Substantia nigra (tissue), 51 donors: ENCODE measurements at places on chromosomes 7 and 10.

DNA sequence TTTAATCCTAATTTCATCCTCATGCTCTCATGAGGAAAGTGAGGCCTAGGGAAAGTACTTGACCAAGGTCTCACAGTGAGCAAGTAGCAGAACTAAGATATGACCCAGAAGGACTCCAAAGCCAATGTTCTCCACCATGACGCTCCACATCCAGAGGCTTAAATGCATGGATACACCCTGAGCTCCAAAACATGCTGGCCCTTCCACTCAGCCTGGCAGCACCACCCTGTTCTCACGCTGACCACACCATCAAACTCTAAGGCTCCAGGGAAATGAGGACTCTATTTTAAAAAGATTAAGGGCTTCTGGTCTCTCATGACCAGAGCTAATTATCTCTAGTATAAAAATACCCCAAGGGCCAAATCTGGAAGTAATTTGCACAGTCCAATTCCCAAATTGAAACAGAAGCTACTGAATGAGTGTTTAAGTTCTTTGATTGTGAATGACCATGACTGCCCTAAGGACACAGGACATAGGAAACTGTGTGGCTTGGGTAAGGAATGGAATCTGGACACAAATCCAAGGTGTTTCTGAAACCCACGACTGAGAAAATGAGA is 71.1 kb upstream of the ABLIM1 start:
- no peak for DNase-seq

- no peak for DNase-seq
Observed at GRCh38 chr10:132407846-132408278, 10.9 kb downstream of the PWWP2B start.

DNA sequence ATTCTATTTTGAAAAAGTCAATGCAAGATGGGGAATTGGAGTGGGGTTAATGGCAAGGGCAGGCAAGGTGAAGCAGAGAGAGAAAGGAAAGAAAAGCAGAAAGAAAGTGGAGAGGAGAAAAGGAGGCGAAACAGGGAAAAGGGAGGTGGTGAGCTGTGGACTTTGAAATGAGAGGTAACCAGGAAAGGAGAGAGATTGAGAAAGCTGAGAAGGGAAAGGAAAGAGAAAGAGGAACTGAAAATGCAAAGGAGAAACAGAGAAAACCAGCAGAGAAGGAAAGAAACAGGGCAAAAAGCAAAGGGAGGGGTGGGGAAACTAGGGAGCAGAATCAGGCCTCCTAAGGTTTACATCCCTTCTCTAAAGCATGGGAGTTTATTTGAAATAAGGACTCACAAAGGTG is 72.5 kb upstream of the TPK1 start:
- no peak for DNase-seq

DNA sequence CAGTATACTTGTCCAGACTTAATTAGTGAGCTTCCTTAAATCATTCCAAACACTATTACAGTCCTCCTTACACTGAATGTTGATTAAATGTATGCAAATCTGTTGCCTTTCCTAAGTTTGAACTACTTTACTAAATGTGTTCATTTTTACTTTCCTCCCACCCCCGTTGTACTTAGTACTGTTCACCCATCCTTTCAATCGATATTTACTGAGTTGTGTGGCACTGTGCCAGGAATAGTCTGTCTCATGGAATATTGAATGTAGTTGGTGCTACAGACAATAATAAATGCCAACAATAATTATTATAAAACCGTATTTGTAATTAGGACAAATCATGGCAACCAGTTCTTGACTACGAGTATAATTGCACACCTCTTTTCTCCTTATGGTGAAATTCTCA is 335.7 kb downstream of the GPR37 start:
- no peak for DNase-seq

- no peak for DNase-seq
Observed at GRCh38 chr7:30469303-30469702, 9.3 kb downstream of the NOD1 start.

GRCh38 chr10:79383974-79384606 is 36.8 kb downstream of the PPIF start:
- DNase-seq: no peak

DNA sequence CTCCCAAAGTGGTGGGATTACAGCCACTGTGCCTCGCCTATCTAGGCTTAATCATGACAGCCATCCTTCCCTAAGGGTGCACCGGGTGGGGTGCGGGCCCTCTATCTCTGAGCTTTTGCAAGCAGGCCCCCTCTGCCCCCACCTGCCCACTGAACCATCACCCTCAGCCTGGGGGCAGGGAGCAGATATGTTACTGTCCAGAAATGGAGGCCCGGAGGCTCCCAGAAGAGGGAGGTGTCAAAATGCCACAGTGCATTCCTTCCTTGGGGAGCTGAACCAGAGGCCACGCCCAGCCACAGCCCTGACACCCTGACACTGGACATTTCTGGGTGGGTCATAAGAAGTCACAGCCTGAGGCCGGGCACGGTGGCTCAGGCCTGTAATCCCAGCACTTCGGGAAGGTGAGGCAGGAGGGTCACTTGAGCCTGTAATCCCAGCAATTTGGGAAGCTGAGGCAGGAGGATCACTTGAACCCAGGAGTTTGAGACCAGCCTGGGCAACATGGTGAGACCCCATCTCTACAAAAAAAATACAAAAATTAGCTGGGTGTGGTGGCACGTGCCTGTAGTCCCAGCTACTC is 129.8 kb upstream of the TNRC18 start:
- no peak for DNase-seq

GRCh38 chr10:113965683-113966082 is 78.0 kb upstream of the ADRB1 start:
- DNase-seq: no peak

DNA sequence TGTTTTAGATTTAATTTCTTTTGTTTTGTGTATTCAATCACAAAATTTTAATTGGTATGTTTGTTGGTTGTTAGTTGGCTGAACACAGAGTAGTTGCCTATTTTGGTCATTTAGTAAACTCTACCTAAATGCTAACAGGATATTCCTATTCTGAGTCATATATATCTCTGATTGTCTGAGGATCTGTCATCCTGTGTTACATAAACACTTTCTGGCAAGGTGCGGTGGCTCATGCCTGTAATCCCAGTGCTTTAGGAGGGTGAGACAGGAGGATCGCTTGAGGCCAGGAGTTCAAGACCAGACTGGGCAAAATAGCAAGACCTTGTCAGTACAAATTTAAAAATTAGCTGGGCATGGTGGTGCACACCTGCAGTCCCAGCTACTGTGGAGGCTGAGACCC is 178.6 kb downstream of the PLCE1 start:
- DNase-seq: no peak

DNA sequence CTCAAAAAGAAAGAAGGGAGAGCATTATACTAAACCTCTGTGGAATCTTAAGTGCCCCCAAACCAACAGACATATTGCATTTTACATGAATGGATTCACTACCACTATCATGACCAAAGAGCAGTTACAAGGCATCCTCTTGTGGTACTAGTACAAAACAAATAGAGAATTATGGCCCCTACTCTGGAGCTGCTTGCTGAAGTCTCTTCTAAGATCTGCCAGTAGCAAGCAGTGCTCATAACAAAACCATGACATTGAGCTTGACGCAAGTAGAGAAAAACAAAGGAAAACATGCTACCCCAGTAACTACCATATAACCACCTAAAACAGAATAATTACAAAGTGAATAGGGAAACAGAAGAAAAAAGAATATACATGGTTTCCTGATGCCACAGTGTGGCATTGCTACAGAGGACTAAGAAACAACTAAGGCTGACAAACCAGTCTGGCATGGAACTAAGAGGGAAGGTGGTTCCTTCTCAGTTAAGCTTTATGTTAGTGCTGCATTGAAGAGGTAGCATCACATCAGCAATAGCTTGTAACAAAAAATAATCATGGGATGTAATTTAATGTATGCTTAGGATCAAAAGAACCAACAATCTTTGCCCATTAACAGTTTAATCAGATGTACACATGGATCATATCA is 150.2 kb upstream of the AGR3 start:
- DNase-seq: no peak

DNA sequence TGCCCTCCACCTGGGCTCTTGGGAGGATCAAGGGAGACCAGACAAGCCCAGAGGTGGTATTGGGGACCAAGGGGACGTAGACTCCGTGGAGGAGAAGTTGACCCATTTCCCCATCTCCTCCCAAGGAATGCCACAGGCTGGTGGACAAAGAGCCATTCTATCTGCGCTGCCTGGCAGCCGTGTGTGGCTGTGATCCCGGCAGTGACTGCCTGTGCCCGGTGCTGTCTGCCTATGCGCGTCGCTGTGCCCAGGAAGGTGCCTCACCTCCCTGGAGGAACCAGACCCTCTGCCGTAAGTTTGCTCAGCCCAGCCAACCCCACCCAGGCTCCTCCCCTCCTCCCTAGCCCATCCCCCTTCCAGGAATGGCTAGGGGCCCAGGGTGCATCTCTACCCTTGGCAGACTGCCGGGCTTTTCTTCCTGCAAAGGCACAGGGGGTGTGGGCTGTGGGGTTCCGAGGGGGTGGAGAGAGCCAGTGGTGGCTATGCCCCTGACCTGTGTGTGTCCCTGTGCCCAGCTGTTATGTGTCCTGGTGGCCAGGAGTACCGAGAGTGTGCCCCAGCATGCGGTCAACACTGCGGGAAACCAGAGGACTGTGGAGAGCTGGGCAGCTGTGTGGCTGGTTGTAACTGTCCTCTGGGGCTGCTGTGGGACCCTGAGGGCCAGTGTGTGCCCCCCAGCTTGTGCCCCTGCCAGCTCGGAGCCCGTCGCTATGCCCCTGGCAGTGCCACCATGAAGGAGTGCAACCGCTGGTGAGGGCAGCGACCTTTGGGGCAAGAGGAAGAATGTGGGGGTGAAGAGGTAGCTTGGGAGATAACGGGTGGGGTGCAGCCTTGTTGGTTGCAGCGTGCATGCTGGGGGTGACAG is 10.2 kb upstream of the ZNF467 start:
- DNase-seq: peak; percentile 64

DNA sequence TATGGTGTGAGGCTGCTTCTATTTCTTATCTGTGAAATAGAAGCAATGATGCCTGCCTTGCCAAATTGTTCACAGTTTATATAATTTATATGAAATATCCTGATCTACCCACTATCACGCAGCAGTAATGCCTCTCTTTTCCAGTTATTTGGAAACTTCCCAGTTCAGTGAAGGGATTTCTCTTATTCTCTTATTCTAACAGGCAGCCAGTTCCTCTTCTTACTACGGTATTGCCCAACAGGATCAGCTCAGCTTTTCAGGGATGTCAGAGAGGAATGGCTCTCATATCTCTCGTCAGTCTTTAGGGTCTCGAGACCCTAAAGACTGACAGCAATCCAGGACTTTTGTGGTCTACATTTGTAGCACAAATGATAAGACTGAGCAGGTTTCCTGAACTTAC is 215.6 kb downstream of the CREB5 start:
- no peak for DNase-seq

- no peak for DNase-seq
Observed at GRCh38 chr10:17981766-17982380, 30.2 kb downstream of the SLC39A12 start.

GRCh38 chr7:15916681-15917380 is 230.3 kb upstream of the MEOX2 start:
- no peak for DNase-seq

- no peak for DNase-seq
Observed at GRCh38 chr7:112646783-112647182, 143.4 kb downstream of the TMEM168 start.

- no peak for DNase-seq
Observed at GRCh38 chr10:103792547-103792946, 62.8 kb downstream of the SH3PXD2A start.

- no peak for DNase-seq
Observed at GRCh38 chr10:116521424-116522290, 24.1 kb upstream of the PNLIP start.

GRCh38 chr7:90201500-90202195 is 9.9 kb upstream of the STEAP2 start:
- no peak for DNase-seq

- no peak for DNase-seq
Observed at GRCh38 chr7:40014376-40014775, 64.3 kb downstream of the CDK13 start.

DNA sequence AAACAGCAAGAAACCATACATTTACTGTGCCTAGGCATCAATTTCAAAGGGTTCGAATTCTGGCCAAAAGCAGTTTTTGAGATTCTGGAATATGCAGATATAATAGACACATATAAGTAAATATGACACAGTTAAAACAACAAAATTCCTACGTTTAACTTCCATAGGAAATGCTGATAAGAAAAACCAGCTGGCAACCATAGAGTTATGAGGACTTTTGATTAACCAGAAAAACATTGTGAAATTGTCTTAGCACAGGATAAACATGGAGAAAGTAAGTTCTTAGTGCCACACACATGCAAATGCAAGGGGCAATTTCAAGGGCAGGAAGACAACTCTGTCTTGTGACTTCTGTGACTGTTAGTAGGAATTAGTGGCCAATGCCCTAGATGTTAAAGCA is 702.1 kb downstream of the TNS3 start:
- DNase-seq: no peak

- no peak for DNase-seq
Observed at GRCh38 chr7:28348636-28349035, 63.7 kb upstream of the CREB5 start.

DNA sequence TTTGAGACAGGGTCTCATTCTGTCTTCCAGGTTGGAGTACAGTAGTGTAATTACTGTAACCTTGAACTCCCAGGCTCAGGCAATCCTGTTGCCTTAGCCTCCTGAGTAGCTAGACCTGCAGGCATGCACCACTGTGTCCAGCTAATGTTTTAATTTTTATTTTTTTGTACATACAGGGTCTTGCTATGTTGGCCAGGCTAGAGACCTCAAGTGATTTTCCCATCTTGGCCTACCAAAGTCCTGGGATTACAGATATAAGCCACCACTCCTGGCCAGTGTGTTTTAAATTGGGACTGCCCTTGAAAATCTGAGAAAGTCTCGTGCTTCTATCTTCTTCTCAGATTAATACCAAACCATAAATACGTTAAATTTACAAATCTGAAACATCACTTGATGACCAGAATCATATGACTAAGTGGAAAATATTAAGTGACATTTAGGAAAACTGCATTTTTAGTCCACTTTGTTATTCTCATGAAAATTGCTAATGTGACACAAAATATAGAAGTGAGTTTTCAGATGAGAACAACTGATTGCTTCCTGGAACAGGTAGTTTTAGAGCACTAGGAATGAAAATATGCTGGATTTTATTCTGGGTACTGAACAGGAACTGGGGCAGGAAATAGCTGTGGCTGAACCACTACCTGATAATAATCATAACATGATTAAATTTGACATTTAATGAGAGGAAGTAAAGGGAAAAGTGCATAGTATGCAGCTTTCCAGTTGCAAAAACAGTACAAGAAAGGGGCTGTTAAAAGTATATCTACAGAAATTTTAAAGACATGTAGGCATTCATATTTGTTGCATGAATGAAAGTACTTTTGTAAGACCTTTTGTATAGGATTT is 4.2 kb downstream of the PHTF2 start:
- no peak for DNase-seq

- DNase-seq: no peak
Observed at GRCh38 chr10:130959752-130960195, 351.7 kb downstream of the TCERG1L start.

GRCh38 chr10:104281694-104282093 is 12.7 kb downstream of the GSTO2 start:
- no peak for DNase-seq

DNA sequence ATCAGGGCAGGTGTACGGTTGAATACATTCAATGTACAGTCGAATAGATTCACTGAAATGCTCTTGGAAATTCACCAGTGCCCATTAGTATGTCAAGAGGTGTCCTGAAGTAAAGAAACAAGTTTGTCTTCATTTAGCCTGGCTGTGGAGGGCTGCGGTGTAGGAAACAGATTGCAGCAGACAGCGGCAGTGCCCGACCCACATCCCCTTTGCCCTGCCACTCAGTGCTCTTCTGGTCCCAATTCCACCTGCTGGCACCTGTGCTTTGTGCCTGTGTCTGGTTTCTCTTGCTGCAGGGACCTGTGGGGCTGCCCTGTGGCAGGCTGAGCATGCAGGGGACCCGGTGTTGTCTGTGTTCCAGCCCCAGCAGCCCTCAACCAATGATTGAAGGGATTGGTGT is 183.7 kb downstream of the RPS24 start:
- no peak for DNase-seq
